Fibroblast of skin of right quadriceps (primary cell): ENCODE measurements at places on chromosomes 4 and X.

GRCh38 chrX:46488712-46489111, 56.5 kb downstream of the ZNF674 start:
- DNase-seq, result no peak

DNA sequence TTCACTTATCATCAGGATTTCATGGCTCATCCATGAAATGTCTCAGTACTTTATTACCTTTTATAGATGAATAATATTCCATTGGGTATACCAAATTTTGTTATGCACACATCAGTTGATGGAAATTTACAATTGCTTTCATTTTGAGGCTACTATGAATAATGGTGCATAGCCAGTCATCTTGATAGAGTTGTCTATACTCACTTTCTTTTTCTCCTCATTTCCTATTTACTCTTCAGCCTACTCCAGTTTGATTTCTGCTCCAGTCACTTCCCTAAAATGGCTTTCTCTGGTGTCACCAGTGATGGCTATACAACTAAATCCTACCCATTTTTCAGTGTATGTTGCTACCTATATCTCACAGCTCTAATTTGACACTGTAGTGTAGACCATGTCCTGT, 743.5 kb upstream of the MAGEB2 start:
- no peak for DNase-seq

GRCh38 chr4:26076000-26076587, 162.1 kb downstream of the SMIM20 start:
- DNase-seq, result peak; percentile 34

- DNase-seq, result no peak
Measured at GRCh38 chr4:2515830-2516550, 20.5 kb upstream of the FAM193A start.

- DNase-seq, result peak; percentile 67
Measured at GRCh38 chr4:109294468-109295020, 7.9 kb downstream of the COL25A1 start.

DNA sequence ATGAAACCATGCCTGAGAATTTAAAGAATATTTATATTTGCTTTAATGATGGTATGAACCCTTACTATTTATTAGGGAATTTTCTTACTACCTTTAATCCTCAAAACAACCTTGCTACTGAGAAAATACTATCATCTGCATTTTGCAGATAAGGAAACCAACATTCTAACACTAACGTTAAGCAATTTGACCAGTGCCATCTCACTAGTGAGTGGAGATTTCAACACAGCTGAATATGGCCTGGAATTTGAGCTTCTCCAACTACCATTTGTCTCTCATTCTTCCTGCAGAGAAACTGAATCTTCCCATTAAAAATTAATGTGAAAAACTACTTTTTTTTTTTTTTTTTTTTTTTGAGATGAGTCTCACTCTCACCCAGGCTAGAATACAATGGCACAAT, 380.9 kb upstream of the SMIM31 start:
- DNase-seq, result no peak
